Stimulated activated CD8-positive, alpha-beta memory T cell treated with anti-CD3 and anti-CD28 coated beads, Interleukin-7, amount 100 ng/mL, for 1 hour (primary cell): ENCODE measurements at places on chromosomes 4 and X.

DNA sequence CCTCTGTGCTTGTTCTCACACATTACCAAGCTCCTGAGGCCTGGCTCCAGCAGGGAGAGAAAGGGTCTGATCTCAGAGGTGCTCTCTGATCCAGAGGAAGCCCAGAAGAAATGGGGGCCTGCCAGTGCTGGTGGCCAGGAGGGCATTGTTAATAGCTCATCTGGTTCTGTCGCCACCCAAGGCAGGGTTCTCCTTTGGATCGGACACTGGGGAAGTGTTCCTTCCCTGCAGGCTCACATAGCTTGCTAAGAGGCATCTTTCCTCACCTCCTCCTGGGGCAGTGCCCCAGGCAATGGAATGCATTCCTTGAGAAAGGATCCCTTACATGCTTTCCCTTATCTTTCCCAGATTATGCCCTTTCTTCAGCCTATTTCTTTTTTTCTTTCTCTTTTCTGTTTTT lies 53.8 kb downstream of the RBM47 start:
- no peak for DNase-seq

DNA sequence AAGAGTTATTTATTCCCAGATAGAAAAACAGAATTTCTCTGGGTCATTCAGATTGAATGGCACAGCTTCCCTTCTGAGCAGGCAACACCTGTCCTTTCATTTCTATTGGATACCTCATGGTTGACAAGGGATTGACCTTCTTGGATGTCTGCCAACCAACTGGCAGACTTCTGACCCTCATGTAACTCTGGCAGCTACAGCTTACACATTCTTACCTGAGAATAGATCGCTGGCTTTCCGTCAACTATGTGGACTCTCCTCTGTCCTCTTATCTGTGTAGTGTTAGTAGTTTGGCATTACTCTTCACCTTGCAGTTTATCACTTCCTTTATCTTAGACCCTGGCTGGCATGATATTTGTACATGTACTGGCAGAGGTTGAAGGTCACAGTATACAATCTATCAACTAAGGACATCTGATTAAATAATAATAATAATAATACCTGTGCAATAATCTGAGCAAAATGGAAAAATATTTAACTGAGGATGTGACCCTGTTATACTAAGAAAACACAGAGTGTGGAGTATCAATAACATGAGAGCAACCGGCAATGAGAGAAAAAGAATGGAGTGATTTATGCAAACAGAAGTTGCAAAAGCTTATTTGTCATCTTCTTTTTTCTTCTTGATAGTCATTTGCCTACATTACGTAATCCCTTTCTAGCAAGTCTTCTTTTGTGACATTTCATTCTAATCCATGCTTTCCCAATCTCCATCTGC lies 1118.2 kb downstream of the ARAP2 start:
- no peak for DNase-seq

DNA sequence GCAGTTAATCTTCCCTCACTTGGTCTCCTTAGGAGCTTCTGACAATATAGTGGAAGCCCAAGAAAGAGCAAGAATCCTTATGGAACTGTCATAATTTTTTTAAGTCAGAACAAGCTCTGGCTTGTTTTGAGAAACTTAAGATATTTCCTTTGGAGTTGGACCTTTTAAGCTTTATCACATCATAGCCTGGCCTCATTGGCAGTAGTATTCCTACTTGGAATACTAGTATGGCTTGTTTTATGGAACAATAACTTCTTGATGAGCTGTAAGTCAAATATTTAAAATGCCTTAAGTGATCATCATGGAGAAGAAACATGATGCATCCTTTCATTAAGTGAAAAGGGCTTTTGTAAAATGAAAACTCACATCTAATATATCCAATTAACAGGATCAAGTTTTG lies 78.0 kb upstream of the NRK start:
- no peak for DNase-seq

- DNase-seq: no peak
Observed at GRCh38 chr4:110815950-110816349, 193.1 kb upstream of the PITX2 start.

GRCh38 chr4:151822331-151822730 lies 61.5 kb upstream of the GATB start:
- no peak for DNase-seq

GRCh38 chr4:169975131-169975837 lies 50.9 kb downstream of the MFAP3L start:
- no peak for DNase-seq

DNA sequence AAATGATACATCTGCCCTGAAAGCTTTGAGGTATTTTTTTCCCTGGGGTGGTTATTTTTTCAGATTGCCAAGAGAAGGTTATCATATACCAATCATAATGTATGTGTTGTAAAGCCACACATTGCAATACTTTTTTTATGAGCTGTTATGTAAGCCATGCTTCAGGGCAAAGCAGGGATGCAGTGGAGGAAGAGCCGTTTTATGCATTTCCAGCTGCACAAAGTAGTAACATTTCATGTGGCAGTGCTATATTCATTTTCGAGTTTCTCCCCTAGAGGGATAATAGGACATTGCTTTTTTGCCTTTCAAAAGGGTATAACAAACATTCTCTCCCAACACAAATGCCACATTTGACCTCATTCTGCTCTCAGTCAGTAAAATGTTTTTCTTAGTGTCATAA lies 68.5 kb downstream of the GALNT7 start:
- no peak for DNase-seq

- no peak for DNase-seq
Observed at GRCh38 chr4:37422102-37422501, 177.6 kb downstream of the NWD2 start.

DNA sequence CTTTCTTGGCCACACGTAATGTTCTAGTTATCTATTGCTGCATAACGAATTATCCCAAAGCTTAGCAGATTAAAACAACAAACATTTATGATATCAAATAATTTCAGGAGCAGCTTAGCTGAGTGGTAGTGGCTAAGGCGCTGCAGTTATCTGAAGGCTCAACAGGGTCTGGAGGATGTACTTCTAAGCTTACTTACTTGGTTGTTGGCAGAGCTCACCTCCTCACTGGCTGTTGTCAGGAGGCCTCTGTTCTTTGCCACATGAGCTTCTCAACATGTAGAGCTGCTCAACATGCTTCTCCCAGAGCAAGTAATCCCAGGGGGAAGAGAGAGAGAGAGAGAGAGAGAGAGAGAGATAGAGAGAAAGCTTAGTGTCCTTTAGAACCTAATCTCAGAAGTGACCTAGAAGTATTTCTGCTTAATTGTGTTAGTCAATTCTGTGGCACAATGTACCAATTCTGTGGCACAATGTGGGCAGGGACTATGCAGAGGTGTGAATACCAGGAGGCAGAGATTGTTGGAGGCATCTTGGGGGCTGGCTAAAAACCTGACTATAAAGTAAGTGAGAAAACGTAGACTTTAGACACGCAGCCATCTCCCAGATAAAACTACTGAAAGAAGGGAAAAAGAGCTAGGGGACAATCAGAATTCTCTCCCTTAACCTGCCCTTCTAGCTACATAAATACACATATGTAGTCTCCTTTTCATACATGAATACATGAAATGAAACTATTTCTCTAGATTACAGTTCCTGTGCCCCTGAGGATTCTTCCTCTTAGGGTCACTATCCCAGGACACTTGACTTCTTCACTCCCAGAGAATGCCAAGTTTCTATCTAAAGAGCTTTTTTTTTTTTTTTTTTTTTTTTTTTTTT lies 40.2 kb downstream of the HOPX start:
- DNase-seq: no peak

DNA sequence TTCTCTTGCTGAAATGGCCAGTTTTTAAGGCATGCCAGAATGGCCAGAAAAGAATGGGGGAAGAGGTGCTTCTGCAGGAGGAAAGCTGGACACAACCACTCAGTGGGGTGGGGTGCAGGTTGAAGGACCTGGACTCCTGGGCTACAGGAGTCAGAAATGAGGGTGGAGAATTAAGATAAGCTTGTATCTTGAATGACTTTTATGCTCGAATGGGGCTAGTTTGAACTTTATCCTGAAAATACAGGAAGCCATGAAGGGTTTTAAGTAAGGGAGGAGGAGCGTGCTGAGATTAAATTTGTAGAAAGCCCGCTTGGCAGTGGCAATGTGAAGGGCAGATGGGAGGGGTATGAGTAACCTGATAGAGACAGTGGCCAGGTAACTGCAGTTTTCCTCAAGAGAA lies 66.5 kb downstream of the ELOVL6 start:
- DNase-seq: no peak

GRCh38 chrX:132602701-132603100 lies 113.9 kb upstream of the MBNL3 start:
- DNase-seq: no peak

DNA sequence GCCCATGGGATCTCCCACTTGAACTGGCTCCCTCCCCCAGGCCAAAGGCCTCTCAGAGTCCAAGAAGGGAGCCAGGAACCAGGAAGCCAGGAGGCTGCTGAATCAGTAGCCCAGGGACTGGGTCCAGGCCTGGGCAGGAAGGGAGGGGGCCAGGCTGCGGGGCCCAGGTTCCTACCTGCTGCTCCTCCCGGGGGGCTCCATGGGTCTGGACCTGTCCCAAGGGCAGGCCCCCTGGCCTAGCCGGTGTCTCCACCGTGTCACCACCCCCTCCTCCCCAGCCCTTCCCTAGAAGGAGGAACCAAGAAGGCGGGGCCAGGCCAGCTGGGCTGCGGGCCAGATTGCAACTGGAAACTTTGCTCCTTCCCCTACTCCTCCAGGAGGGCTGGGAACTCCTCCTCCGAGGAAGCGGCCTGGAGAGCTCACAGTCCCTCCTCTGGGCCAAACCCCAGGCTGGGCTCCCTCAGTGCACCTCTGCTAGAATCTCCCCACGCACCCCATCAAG lies at the start of gene IQSEC2:
Gene IQSEC2 (minus strand): TSS at position 264 of the 502 bp plus-strand sequence.
- DNase-seq: no peak

DNA sequence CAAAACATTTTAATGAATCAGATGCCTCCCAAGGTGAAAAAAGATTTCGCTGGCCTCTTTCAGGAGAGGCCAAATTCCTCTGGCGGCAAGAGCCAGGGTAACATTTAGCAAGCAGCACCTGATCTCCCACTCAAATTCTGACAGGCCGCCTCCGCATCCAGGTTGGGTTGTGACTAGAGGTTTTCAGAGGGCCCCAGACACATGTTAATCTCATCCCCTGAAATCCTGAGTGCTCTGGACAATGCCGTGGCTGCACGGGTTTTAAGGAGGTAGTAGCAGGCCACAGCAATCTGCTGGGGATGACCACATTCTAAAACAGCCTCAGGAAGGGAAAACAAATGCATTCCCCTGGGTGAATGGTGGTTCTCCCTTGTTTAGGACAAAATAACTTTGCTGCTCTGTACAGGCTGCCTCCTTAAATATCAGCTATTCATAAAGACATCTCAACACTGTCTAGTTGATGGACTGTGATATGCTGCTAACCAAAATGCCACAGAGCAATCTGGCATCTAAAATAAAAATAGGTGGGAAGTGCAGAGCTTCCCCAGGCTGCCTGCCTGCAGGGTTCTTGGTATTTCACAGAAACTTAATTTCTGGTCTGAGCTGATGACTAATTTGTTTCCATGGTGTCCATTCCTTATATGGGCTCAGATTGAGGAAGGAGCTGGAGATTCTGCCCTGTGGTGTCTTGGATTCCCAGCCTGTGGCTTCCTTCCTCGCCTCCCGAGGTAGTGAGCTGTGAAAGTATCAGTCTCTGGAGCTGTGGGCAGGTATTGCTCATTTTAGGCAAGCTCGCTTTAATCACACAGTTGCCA lies 202.0 kb downstream of the DCLK2 start:
- DNase-seq: no peak

DNA sequence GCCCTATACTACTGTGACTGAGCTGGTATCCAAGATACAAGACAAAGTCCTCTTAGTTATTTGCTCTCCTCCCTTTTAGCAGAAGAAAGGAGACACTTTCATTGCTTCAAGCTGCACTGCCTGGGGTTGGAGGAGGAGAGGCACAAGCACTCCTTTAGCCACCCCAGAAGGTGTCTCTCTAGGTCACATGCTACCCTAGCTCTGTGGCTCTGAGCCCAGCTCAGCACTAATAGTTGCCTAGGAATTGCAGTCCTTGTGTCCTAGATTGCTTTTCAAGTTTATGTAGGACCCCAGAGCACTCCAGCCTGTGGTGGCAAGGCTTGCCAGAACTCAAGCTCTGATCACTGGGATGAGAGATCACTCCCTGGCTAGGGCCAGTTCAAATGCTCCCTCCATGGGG lies 24.4 kb upstream of the LHFPL1 start:
- DNase-seq: no peak

- DNase-seq: no peak
Observed at GRCh38 chrX:10939424-10939823, 171.7 kb upstream of the HCCS start.

- DNase-seq: no peak
Observed at GRCh38 chr4:159117968-159118367, 15.1 kb downstream of the RAPGEF2 start.

GRCh38 chrX:1002611-1003010 lies 209.8 kb downstream of the CRLF2 start:
- no peak for DNase-seq

DNA sequence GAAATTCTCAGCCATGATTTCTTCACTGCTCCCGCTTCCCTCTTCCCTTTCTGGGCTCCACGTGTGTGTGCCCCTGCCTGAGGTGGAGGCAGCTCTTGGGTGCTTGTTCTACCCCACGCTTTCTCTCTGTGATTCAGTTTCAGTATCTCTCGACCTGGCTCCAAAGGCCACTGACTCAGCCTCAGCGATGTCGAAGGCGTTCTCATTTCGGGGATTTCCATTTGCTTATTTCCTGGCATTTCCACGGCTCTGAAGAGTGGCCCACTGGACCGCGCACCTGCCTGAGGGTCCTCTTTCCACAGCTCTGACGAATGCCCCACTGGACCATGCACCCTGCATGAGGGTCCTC lies 52.4 kb downstream of the GAK start:
- no peak for DNase-seq

- DNase-seq: no peak
Observed at GRCh38 chr4:29319663-29320340, 1400.4 kb upstream of the PCDH7 start.

- no peak for DNase-seq
Observed at GRCh38 chrX:2766906-2767305, 15.1 kb downstream of the XG start.

- DNase-seq: no peak
Observed at GRCh38 chr4:137998666-137999429, 243.3 kb downstream of the SLC7A11 start.

- no peak for DNase-seq
Observed at GRCh38 chr4:144499777-144500176, 146.2 kb upstream of the HHIP start.

GRCh38 chrX:18970465-18970864 lies 13.4 kb downstream of the PHKA2 start:
- DNase-seq: no peak

DNA sequence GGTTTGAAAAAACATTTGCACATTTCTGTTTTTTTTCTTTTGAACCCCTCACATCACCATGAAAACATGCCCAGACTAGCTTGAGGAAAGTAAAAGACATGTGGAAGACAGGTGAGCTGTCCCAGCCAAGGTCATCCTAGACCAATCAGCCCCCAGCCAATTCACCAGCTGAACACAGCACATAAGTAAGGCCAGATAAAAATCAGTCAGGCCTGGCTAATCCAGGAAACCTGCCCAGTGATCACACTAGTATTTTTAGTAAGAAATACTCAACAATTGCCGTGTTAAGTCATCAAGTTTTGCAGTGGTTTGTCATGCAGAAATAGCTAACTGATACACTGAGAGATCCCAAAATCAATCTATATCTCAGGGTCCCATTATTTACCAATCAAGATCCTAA lies 4.4 kb upstream of the SMR3A start:
- DNase-seq: no peak

GRCh38 chrX:108270280-108270679 lies 167.9 kb downstream of the COL4A6 start:
- DNase-seq: no peak

- no peak for DNase-seq
Observed at GRCh38 chr4:147318586-147318985, 162.3 kb upstream of the EDNRA start.
